Activated CD4-positive, alpha-beta T cell treated with anti-CD3 and anti-CD28 coated beads, Interleukin-2, amount 10 ng/mL, durations not matched to agents 7 days and 5 days (primary cell): ENCODE measurements at places on chromosomes 11 and 22. TPM values are rescaled to one million over a fixed set of nuclear protein-coding genes. Genes with fewer than 3 reads are reported as not detected.
A peak's percentile ranks its signal among the peaks of the same experiment; 100 is the strongest.

- DNase-seq: no peak
Measured at GRCh38 chr11:119421351-119421750, 1.6 kb downstream of the THY1 start.

- no peak for DNase-seq
Measured at GRCh38 chr11:11913395-11913794, 71.6 kb downstream of the USP47 start.

GRCh38 chr11:130448416-130449309, at the start of gene ADAMTS15:
Gene ADAMTS15, plus strand, starts transcription at chr11:130448645. Its CDS starts 329 bp downstream, at chr11:130448974.
- peak; percentile 48 for DNase-seq

DNA sequence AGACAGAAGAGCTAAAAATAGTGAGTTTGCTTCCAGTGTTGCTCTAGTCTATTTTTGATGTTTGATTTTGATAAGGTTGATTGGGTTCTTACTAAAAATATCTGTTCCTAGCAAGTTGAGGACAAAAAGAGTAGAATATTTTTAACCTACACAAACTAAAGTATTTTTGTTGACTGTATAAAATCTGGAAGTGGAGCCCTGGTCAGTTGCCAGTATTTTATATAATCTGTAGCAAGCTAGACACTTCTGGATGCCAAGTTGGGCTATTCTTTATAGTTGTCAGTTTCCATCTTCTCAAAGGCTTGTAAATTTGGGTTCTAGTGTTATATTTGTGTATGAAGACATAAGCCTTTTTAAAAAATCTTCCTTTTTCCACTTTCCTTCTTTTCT, 56.7 kb downstream of the HSD17B12 start:
- DNase-seq: no peak

- DNase-seq: no peak
Measured at GRCh38 chr11:120326228-120326627, 1.1 kb downstream of the TLCD5 start.

- no peak for DNase-seq
Measured at GRCh38 chr11:106398502-106399075, 321.1 kb downstream of the AASDHPPT start.

DNA sequence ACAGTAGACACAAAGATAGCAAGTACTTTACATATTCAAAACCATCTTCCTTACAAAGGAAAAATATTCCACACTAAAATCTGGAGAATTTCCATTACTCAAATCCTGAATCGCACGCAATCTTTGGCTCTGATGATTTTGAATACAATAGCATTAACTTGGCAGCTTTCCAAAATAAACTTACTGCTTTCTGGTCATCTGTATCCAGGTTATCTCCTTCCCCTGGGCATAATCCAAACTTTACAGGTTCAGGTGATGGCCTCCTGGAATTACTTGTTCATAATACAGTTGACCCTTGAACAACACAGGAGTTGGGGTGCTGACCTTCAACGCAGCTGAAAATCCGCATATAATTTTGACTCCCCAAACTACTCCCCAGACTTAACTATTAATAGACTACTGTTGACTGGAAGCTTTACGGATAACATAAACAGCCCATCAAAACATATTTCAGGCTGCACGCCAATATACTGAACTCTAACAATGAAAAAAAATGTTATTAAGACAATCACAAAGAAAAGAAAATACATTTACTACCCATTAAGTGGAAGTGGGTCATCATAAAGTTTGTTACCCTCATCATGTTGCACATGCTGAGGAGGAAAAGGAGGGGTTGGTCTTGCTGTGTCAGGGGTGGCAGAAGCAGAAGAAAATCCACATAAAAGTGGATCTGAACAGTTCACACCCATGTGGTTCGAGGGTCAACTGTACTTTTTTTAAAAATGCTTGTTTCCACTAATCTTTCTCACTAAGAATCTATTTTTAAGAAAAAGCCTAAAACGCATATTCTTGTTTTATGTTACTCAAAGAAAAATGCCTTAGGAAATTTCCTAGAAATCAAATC, 6.5 kb downstream of the MTMR2 start:
- no peak for DNase-seq

DNA sequence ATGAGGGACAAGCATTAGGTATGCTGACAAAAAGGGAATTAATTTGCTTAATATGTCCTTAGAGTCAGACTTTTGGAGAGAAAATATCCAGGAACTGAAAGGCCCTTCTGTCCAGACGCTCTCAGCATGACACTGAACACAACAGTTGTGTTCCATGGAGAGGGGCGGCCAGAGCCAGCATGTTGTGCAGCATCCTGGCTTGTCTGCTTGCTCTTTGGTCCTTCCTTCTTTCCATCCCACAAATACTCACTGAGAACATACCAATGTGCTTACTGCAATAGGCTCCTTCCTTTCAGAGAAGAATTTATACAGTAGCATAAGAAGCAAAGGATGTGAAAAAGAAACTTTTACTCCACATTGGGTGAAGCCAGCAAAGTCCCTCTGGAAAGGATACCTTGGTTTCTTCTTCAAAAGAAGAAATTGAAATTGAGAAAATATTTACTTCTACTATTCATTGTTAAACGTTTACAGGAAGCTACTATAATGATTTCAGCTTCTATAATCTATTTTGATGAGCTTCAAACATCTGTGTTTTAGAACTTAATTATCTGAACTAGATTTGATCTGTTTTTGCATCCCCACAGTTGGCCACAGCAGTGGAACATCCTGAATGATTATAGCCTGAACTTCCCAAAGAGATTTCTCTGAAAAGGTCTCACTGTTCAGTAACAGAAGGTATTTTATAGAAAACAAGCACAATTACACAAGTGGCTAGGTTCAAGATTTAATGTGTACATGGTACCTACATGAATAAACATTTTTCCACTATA, 304.1 kb upstream of the PITPNB start:
- DNase-seq: no peak

- no peak for DNase-seq
Measured at GRCh38 chr11:2750682-2751522, 51.1 kb upstream of the KCNQ1OT1 start.

DNA sequence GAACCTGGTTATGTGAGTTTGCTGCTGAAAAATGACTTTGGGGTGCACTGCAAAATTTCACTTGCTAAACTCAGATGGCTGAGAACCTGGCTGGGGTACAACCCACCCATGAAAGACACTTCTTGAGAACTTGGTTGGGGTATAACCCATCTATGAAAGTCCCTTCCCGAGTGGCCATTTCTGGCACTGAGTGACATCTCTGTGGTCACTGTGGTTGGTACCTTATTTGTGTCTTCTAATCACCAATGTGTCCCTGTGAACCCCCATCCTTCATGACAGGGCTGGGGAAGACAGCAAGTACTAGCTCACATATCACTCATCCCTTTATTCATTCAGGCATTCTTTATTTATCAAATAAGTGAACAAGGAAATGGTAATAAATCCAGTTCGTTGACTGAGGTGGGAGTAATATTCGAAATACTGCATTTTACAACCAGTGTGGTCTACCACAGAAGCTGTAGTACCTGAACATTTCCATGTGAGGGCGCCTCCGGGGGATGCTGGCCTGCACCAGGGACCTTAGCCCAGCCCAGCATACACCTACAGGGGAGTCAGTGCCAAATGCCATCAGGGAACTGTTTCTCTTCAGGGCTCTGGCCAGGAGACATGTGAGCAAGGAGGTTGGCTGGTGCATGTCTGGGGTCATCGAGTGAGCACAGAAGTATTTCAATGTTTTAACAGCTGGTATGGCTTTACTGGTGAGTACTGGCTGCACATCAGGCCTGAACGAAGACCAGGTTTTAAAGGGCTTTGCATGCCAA, 122.1 kb downstream of the CSNK2A3 start:
- DNase-seq: peak; percentile 8

- no peak for DNase-seq
Measured at GRCh38 chr11:94885133-94885532, 88.2 kb downstream of the CWC15 start.

DNA sequence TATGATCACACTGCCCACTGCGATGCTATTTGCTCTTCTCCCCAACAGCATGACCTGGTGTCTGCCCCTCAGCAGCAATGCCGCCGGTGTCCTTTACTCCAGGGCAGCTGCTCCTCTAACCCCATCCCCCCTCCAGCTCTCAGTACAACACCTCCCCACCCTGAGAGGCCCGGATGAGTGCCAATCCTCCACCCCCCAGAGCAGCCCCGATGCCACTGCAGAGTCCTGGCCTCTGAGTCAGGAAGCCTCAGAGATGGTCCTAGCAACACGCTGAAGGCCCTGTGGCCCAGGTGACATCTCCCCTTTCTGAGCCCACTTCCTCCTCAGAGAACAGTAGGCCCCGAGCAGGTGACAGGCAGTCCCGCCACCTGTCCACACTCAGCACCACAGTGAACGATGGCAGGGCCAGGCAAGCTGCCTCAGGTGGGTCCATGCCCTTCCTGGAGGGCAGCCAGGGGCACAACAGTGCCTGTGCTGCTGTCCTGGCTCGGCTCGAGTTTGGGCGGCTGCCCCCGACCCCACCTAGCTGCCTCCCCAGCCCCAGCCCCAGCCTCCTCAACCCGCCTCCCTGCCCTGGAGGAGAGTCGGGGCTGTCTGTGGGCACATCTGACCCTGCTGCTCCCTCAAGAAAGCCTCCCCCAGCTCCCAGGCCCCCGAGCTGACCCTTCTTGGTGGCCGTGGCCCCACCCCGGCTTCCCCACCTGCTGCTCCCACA, 3.9 kb upstream of the NDUFS8 start:
- DNase-seq: no peak

DNA sequence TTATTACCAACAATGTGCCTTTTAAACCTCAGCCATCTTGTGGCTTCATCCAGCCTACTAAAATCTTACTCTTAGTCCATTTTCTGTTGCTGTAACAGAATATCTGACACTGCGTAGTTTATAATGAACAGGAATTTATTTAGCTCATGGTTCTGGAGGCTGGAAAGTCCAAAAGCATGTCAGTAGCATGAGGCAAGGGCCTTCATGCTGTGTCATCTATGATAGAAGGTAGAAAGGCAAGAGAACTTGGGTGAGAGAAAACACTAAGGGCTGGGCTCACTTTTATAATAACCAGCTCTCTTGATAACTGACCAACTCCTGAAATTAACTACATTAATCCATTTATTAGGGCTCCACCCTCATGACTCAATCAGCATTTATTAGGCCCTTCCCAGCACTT, 13.5 kb downstream of the BTBD10 start:
- DNase-seq: no peak

DNA sequence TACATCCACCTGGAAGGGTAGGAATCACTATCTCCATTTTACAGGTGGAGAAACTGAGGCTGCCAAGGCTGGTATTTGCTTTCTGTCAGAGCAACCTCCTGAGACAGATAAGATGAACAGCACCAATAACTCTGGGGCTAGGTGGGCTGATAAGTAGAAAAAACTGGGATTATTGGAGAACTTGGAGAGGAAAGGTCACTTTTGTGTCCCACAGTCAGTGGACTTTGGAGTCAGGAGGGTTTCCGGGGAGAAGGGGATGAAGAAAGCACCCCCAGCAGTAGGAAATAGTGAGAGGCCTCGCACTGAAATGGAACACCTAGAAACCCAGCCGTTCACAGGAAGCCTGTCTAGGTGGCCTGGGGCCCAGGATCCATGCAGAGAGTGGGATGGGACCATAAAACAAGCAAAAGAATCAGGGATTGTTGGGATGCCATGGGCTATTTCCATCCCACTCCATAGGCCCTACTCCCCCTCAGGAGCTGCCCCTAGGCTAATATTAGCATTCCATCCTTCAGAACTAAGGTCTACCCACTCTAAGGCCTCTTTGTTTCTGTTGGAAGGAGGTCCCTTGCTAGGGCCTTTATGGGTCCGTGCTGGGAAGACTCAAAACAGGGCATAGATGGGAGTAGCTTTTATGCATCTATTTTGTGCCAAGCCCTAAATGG, 31.0 kb upstream of the FCHSD2 start:
- DNase-seq: no peak

DNA sequence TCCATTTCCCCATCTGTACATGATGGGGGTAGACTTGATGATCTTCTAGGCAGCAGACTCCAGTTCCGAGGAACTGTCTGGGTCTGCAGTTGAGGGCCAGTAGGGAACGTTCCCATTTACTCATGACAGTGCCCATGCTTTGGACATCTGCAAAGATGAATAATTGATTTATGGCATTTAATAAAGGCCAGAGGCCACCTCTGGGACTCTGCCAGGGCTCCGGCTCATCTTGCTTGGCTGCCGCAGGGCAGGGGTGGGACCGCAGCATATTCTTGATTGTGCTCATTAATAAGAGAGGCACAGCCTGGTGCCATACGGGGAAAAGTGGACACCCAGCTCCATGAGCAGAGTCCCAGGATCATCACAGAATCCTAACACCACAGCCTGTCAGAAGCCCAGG, 28.1 kb upstream of the KLHL35 start:
- no peak for DNase-seq

- DNase-seq: no peak
Measured at GRCh38 chr11:134562941-134563471, 151.0 kb upstream of the B3GAT1 start.

GRCh38 chr11:92457250-92457649, 232.6 kb downstream of the FAT3 start:
- no peak for DNase-seq

GRCh38 chr11:128365044-128365443, 222.3 kb downstream of the ETS1 start:
- DNase-seq: peak; percentile 44

GRCh38 chr22:42549331-42550060, 4.3 kb upstream of the SERHL2 start:
- DNase-seq: no peak

Gene THY1
- total RNA-seq: 0.15 TPM

Gene TUBA8
- total RNA-seq: 1.4 TPM

Gene APOA4
- not detected for total RNA-seq

Gene DNAJB7
- not detected for total RNA-seq

Gene MUC5AC
- not detected for total RNA-seq

Gene MYBPC3
- total RNA-seq: not detected

Gene CRYBA4
- total RNA-seq: not detected

Gene SLC22A6
- total RNA-seq: not detected

Gene PKP3
- not detected for total RNA-seq

Gene PLAAT5
- total RNA-seq: not detected

Gene RAB36
- total RNA-seq: 0.31 TPM

Gene IGLL1
- total RNA-seq: not detected

Gene LBHD1
- total RNA-seq: 21.3 TPM

Gene SLC5A12
- not detected for total RNA-seq

Gene KDELR3
- 0.17 TPM for total RNA-seq
